ENCODE measurements at places on chromosomes 4 and X. TPM values are rescaled to one million over a fixed set of nuclear protein-coding genes. Genes with fewer than 3 reads are reported as not detected.

Gene GPM6B
- polyA plus RNA-seq, result 3.1 TPM

Gene SPANXN3
- not detected for polyA plus RNA-seq

Gene CD38
- polyA plus RNA-seq, result 1.2 TPM

Gene TMEM271
- polyA plus RNA-seq, result 0.08 TPM

Gene EGFL6
- 3.0 TPM for polyA plus RNA-seq

Gene PRSS12
- 4.1 TPM for polyA plus RNA-seq

Data from esophagus (tissue), 2 donors.